Lung (tissue), 17 donors: ENCODE measurements at places on chromosomes 12 and 14. TPM values are rescaled to one million over a fixed set of nuclear protein-coding genes. Genes with fewer than 3 reads are reported as not detected.

DPY19L2 gene
- 14.8 TPM for total RNA-seq

GRCh38 chr12:29253906-29254625 lies 105.0 kb downstream of the FAR2 start:
- H3K4me3 ChIP-seq, result no peak overlapping the region
- DNase-seq, result no peak
- no peaks in the 10 kb centered on the region for H3K4me1 ChIP-seq
- no peak overlapping the region for H3K27ac ChIP-seq
- H3K27me3 ChIP-seq, result no peaks in the 10 kb centered on the region

PRPF39 gene
- total RNA-seq, result 23.7 TPM

DNA sequence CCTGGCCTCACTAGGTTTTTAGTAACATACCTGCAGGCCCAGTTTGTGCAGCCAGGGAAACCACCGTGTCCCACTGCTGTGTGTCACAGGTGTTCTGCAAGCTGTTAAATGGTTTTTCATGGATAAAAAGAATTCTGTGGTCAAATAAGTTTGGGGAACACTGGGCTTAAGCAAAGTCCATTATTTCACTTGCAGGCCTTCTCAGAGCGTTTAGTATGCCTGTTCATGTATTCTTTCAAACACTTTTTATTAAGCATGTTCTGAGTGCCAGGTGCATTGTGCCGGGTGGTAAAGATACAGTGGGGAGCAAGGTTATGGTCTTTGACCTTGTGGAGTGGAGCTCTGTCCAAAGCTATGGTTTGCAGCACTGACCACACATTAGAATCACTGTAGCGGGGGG lies 7.4 kb downstream of the RNFT2 start:
- H3K27me3 ChIP-seq, result no peaks in the 10 kb centered on the region
- no peak overlapping the region for H3K4me3 ChIP-seq
- DNase-seq, result no peak
- H3K4me1 ChIP-seq, result no peaks in the 10 kb centered on the region

DNA sequence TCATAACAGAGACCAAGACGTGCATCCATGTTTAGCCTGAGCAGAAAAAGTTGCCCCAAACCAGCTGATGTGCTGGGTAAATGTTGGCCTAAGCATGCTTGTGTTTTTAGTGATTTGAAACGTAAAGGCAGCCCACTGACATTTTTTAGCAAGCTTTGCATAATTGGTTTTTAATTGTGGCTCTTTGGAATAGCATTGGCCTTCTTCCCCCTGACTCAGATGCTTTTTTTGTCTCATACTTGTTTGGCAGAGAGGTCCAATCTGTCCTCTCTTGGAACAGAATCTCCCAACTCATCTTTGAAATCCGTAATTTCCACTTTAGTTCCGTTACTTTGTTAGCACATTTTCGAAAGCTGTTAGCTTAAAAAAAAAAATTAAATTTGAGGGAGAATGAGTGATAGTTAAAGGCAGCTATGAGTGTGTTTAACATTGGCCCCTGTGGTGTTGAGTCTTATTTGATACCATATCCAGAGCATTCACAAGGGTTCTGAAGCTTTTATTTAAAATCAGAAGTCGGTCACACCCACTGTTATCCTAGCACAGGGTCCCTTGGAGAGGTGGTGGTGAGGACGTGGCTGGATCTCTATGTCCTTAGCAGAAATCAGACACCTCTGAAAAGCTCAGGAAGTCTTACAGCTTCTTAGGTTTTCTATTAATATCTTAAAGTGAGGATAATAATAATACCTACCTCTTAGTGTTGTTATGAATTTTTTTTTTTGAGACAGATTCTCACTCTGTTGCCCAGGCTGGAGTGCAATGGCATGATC lies 15.6 kb downstream of the JDP2 start:
- peaks cover 16% of the 10 kb centered on the region for H3K4me1 ChIP-seq
- DNase-seq, result no peak
- H3K27me3 ChIP-seq, result no peaks in the 10 kb centered on the region
- H3K36me3 ChIP-seq, result peaks cover 15% of the 10 kb centered on the region
- no peak overlapping the region for H3K27ac ChIP-seq

GRCh38 chr12:11880381-11880780 lies 190.4 kb upstream of the BCL2L14 start:
- peaks cover 8% of the 10 kb centered on the region for H3K36me3 ChIP-seq
- H3K4me3 ChIP-seq, result no peak overlapping the region
- peaks cover 18% of the 10 kb centered on the region for H3K4me1 ChIP-seq
- H3K27ac ChIP-seq, result no peak overlapping the region
- H3K27me3 ChIP-seq, result no peaks in the 10 kb centered on the region
- no peak for DNase-seq

GRCh38 chr12:124533456-124533855 lies 34.0 kb downstream of the NCOR2 start:
- no peak overlapping the region for H3K27ac ChIP-seq
- H3K4me1 ChIP-seq, result peaks cover 23% of the 10 kb centered on the region
- no peaks in the 10 kb centered on the region for H3K27me3 ChIP-seq
- peaks cover 3% of the 10 kb centered on the region for H3K36me3 ChIP-seq
- H3K4me3 ChIP-seq, result no peak overlapping the region
- DNase-seq, result no peak

IL26 gene
- not detected for total RNA-seq

VRTN gene
- 0.06 TPM for total RNA-seq

- no peak for DNase-seq
- H3K4me1 ChIP-seq, result peaks cover 6% of the 10 kb centered on the region
- no peak overlapping the region for H3K27ac ChIP-seq
- no peaks in the 10 kb centered on the region for H3K36me3 ChIP-seq
Measured at GRCh38 chr12:51021694-51022093, 4.5 kb downstream of the SLC11A2 start.

DNA sequence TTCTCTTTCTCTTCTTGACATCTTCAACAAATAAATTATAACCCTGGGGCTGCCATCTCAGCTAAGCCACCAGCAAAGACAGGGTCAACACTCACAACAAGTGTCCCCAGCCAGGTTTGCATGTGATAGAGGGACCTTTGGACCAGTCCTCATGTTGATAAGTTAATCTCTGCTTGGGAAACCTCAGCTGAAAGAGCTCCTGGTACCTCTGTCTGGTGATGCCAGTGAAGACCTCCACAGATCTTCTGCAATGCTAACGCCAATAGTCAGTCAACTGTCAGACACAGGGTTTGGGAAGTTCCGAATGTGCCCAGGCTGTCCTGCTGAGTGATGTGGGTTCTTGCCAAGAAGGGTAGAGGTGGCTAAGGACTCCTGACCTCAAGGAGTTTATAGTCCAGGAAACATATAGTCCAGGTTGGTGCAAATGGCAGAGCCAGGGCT lies 179.8 kb upstream of the GZMB start:
- no peak overlapping the region for H3K27ac ChIP-seq
- H3K4me3 ChIP-seq, result no peak overlapping the region
- DNase-seq, result no peak
- peaks cover 7% of the 10 kb centered on the region for H3K4me1 ChIP-seq
- no peaks in the 10 kb centered on the region for H3K27me3 ChIP-seq

TMEM179 gene
- total RNA-seq, result 0.12 TPM

TBX5 gene
- 20.8 TPM for total RNA-seq

PZP gene
- total RNA-seq, result 4.6 TPM

- peak overlapping the region; percentile 95 for H3K27ac ChIP-seq
- peaks cover 16% of the 10 kb centered on the region for H3K36me3 ChIP-seq
- H3K4me1 ChIP-seq, result peaks cover 23% of the 10 kb centered on the region
- H3K27me3 ChIP-seq, result no peaks in the 10 kb centered on the region
Measured at GRCh38 chr12:74538491-74539258, 1.0 kb downstream of the ATXN7L3B start.

- H3K27me3 ChIP-seq, result no peaks in the 10 kb centered on the region
- peak overlapping the region; percentile 73 for H3K27ac ChIP-seq
- peaks cover 4% of the 10 kb centered on the region for H3K4me1 ChIP-seq
- peaks cover 9% of the 10 kb centered on the region for H3K36me3 ChIP-seq
- peak; percentile 85 for DNase-seq
Measured at GRCh38 chr12:14948672-14949071, 10.3 kb upstream of the ERP27 start.

- H3K27ac ChIP-seq, result no peak overlapping the region
- no peaks in the 10 kb centered on the region for H3K36me3 ChIP-seq
- no peak overlapping the region for H3K4me3 ChIP-seq
- H3K4me1 ChIP-seq, result peaks cover 9% of the 10 kb centered on the region
Measured at GRCh38 chr12:100138048-100138802, 4.4 kb downstream of the BLTP3B start.

SRP54 gene
- 92.8 TPM for total RNA-seq

DNA sequence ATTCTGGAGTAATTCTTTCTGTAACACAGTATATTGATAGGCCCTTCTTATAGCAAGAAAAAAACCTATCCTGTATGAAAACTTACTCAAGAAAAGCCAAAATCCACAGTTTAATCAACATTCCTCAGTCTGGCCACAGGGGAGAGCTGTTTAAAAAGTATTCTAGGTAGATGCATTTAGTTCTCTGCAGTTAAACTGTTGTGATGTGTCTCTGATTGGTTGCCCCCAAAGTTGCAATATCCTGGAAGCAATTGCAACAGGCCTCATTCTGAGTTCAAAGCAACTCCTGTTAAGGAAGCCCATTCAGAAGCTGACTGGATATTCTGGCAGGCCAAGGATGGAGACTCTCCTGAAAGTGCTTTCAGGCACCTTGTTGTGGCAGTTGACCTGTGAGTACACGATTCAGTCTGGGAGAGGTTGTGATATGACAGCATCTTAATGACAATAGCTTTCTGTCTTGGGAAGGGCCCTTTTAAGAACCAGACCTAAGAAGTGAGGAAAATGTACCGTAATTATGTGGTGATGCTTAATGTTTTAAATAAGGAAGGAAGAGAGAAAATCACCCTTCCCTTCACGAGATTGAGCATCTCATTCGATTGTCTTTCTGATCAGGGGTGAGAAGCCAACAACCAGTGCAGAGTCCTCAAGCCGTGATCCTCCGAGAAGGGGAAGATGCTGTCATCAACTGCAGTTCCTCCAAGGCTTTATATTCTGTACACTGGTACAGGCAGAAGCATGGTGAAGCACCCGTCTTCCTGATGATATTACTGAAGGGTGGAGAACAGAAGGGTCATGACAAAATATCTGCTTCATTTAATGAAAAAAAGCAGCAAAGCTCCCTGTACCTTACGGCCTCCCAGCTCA lies 420.7 kb downstream of the DAD1 start:
- H3K4me3 ChIP-seq, result no peak overlapping the region
- no peaks in the 10 kb centered on the region for H3K4me1 ChIP-seq
- no peaks in the 10 kb centered on the region for H3K36me3 ChIP-seq
- H3K27ac ChIP-seq, result no peak overlapping the region

ST8SIA1 gene
- 5.3 TPM for total RNA-seq

DNA sequence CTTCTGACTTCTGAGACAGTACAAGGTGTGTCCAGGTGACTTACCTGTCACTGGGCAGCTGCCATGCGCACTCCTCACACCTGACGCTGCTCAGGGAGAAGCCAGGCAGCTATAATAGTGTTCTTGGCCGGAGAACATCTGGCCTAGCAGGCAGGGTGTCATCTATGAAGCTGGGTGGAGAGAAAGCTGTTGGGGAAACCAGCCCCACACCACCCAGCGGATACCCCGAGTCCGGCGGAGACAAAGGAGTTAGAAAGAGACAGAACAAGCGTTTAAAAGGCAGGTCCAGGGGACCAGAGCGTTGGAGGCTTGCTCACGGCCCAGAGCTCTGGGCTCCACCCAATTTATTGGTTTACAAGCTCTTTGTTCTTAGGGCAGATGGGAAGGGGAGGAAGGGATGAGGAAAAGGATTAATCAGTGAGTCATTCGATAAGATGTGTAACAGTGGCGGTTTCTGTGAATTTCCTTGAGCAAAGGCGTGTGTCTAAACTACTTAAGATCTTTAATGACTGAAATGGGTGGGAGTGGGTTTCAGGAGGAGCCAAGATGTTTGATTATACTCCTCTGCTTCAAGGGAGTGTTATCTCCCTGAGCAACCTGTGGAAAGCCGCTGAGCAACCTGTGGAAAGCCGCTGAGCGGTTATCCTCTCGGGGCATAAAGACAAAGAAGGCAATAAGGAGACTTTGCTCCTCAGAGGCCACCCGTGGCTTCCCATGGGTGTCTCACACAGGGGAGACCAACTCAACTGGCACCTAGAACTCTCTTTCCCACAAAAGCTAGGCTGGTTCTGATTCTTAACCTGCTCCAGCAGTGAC lies at the start of gene GALNT8:
Gene GALNT8 (plus strand): TSS at position 580 of the 816 bp plus-strand sequence. CDS start 278 bp downstream, outside the sequence.
- no peaks in the 10 kb centered on the region for H3K36me3 ChIP-seq
- H3K27me3 ChIP-seq, result peaks cover 10% of the 10 kb centered on the region
- DNase-seq, result no peak
- H3K27ac ChIP-seq, result no peak within 1 kb of the TSS
- H3K4me3 ChIP-seq, result no peak within 1 kb of the TSS

DNA sequence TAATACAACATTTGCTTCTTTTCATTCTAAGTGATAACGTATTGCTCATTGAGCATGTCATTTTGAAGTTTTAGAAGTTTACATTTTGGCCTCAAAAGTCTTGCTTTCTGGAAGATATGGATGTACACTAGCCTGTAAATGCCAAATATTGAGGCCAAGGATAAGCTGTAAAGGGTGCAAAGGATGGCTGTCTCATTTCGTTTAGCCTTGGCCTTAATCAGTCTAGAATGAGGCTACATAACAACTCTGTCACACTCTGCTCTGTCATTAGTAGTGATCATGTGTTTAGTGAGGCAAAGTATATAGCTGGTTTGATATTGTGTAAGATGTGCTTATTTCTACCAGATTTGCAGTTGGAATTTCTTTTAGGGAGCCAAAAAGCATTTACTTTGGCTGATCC lies 344.5 kb downstream of the TMTC2 start:
- peak; percentile 94 for DNase-seq
- H3K4me1 ChIP-seq, result no peaks in the 10 kb centered on the region
- no peaks in the 10 kb centered on the region for H3K27me3 ChIP-seq
- H3K4me3 ChIP-seq, result no peak overlapping the region
- H3K36me3 ChIP-seq, result no peaks in the 10 kb centered on the region

DNA sequence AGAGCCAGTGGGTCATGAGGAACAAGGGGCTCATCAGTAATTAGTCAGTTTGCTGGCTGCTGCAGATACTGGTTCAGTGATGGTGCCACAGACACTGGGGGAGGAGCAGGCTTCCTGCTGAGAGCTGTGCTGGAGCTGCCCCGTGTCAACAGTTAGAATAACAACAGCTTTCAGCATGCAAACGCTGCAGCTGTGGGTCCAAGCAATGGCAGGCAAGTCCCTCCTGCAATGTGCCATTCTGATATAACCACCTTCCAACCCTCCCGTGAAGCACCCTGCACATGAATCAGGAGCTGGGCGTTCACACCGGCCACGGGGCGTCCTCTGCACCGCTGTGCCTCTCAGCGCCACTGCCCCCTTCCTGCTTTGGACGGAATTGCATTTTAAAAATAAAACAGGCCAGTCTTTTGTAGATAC lies 258.4 kb upstream of the SFSWAP start:
- no peaks in the 10 kb centered on the region for H3K27me3 ChIP-seq
- H3K4me3 ChIP-seq, result no peak overlapping the region
- no peaks in the 10 kb centered on the region for H3K4me1 ChIP-seq
- H3K27ac ChIP-seq, result no peak overlapping the region
- H3K36me3 ChIP-seq, result no peaks in the 10 kb centered on the region
- DNase-seq, result no peak

GRCh38 chr12:53613821-53614220 lies 12.4 kb downstream of the ATF7 start:
- DNase-seq, result no peak
- H3K4me1 ChIP-seq, result no peaks in the 10 kb centered on the region
- H3K27me3 ChIP-seq, result no peaks in the 10 kb centered on the region

LYZ gene
- total RNA-seq, result 186 TPM

- peak overlapping the region; percentile 91 for H3K27ac ChIP-seq
- H3K36me3 ChIP-seq, result peaks cover 33% of the 10 kb centered on the region
- peak overlapping the region; percentile 85 for H3K4me3 ChIP-seq
- no peak for DNase-seq
- no peaks in the 10 kb centered on the region for H3K27me3 ChIP-seq
- peaks cover 46% of the 10 kb centered on the region for H3K4me1 ChIP-seq
Measured at GRCh38 chr14:35402323-35403113, 2.0 kb downstream of the NFKBIA start.

GRCh38 chr12:113424915-113425823 lies 3.0 kb downstream of the SDSL start:
- H3K27ac ChIP-seq, result no peak overlapping the region
- DNase-seq, result peak; percentile 28
- H3K36me3 ChIP-seq, result no peaks in the 10 kb centered on the region
- no peak overlapping the region for H3K4me3 ChIP-seq
